T-helper 22 cell (primary cell): ENCODE measurements at places on chromosomes 5 and 9.

DNA sequence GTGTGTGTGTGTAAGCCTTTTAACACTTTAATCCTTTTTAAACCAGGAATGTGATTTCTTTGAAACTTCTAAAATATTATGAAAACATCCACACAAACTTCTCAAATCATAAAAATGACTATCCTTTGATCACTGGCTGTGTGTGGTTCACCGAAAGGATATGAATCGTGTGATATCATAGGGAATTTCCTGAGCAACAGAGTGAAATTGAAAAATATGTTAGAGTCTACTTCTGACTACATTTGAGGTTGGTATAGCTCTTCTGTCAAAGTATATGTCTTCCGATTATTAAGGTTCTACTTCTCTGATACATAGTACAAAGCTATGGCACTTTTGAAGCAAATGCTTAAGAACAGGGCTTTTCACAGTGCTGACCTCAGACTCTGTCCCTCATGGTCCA is 40.3 kb downstream of the RGMB start:
- no peak for DNase-seq

DNA sequence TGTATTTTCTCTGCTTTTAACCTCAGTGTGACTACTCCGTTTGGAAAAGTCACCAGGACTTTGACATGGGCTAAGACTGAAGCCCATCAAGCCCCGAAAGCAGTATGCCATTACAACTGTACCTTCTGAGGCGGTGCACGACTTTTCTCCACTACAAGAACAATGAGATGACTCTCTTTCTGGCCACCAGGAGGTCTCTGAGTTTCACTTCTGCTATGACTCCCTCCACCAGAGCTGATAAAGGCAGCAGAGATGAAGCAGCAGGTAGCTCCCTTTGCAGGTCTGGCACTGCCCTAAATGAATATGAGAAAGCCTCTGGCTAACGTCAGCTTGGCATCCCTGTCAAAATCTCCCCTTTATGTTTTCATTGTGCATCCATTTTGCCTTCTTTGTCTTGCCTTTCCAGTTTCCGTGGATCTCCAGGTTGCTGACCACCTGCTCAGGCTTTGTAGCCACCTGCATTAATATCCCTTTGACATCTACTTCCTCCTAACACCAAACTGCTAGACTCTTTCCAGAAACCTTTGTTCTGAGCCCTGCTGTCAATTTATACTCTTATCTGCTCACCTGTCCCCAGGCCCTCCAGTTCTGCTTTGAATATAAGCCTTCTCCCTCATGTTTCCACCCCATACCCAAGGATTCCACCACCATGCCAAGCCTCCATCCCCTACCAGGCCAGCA is 221.7 kb downstream of the ZNF608 start:
- DNase-seq = no peak

DNA sequence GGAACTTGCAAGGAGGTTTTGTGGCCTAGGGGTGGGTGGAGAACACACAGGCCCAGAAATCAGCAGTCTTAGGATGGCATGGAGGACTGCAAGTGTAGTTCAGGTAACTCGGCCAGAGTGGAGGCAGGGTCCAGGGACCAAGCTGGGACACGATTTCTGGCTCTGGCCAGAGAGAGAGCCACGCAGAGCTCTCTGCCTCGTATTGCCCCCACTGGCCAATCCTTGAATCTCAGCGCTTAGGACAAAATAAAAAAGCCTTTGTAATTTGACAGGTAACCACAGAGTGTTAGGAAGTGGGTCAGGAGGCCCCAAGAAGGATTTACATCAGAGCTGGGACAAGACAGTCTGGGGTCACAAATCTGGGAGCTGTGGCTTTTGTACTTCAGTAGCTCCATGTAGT is 11.7 kb downstream of the MAP3K1 start:
- no peak for DNase-seq

GRCh38 chr5:6656680-6657079 is 23.4 kb downstream of the SRD5A1 start:
- DNase-seq = no peak

DNA sequence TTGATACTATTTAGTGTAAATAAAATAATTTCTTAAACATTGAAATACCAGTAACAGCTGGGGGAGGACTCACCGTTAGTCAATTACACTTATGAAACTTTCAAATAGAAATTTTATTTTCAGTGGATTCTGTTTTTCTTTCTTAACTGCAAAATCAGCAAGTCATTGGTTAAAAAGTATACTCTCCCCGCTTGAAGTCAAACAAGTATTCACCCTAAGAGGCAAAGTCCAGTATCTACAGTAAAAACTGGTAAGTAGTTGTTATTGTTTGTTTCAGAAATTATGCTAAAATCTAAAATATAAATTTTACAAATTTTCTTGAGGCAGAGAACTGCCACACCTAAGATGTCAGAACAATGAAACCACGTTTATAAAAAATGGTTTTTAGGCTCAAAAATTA is 22.4 kb downstream of the NREP start:
- DNase-seq = no peak

- DNase-seq = no peak
Measured at GRCh38 chr5:96343094-96343493, 90.0 kb downstream of the PCSK1 start.

- DNase-seq = no peak
Measured at GRCh38 chr5:36680066-36680465, 73.7 kb downstream of the SLC1A3 start.

DNA sequence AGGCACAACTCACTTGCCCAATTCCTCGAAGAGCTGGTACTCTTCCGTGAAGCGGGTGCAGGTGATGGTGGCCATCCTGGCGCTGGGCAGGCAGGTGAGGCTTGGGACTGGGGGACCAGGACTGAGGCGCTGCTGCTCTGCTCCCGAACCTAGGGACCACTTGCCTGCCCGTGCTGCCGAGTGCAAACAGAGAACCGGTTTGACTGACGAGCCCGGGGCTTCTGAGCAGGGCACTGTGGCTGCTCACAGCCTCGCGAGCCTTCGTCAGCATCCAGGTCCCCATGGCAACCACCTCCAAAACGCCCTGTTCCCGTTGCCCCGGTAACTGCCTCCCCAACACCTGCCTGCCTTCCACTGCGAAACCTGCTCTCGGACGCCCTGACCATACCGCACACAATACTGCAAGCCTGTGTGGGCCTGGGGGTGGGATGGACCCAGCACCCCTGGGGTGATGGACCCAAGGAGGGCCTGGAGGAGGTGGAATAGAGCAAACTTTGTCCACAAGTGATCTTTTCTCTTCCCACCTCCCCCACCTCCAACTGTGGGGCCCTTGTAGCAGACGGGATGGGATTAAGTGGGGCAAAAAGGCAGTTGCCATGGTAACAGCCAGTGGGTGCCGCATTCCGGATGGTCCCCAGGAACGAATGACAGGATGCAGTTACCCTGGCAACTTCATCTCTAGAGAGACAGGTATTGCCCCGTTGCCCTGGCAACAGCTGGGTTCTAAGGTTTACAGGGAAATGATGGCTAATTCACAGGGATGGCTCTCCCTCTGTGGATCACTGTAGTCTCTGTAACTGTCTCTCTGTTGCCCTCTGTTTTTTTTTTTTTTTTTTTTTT is at the start of gene CAMK2A:
Gene CAMK2A, minus strand, starts transcription at position 223 of the 840 bp plus-strand sequence. Its CDS starts 148 bp downstream, at position 75.
- no peak for DNase-seq

- no peak for DNase-seq
Measured at GRCh38 chr9:129570450-129571297, 50.2 kb downstream of the C9orf50 start.

DNA sequence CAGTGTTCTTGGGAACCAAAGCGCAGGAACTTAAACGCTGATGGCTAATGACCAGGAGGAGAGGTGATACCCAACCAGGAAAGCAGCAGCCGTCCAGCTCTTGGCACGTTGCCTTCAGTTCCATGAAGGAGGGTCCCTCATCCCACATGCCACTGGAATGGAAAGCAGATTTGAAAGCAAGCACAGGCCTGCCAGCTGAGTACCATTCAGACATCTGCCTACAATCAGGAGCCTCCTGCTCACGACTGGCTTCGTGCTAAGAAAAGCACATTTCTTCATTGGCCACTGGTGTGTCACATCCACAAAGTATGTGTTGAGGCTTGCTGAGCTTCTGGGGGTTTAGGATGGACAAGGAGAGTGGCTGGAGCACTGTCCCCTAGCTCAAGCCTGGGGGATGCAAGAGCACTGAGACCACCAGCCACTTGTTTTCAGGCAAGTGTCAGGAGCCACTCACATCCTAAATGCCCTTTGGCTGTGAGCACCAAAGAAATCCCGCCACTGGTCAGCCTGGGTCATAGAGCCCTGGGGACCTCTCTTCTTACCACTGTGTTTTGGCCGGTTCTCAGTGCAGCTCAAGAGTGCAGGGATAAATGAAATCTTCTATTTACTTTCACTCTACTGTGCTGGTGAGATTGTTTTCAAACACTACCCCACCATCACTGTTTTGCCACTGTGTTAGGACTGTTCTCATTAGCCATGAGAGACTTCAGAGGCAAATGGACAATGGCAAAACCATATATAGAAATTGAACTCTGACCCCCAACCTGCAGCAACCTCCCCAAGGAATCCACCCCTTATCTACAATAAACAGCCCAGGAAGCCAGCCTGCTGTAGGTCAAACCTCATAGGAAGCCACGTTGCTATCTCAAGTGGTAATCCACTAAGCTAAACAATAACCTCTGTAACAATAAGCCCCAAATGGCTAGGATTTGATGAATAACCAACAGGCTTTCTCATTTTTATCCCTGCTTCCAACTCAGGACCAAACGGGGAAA is 58.3 kb downstream of the MTX3 start:
- DNase-seq = no peak

DNA sequence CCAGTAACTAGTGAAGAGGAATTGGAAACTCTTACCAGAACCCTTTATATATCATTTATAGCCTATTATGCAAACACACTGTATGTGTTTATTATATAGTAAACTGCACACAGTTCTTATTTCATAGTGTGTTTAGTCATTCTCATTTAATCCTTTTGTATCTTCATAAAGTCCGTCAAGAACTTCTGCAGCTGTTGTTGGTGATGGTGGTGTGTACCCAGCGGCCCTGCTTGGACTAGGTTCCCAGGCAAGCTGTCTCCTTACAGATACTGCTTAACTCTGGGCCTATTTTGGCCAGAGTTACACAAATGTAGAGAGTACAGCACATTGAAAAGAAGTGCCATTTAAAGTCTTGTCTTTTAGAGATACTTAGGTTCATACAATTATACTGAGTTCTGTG is 231.9 kb downstream of the NDUFS4 start:
- DNase-seq = no peak

DNA sequence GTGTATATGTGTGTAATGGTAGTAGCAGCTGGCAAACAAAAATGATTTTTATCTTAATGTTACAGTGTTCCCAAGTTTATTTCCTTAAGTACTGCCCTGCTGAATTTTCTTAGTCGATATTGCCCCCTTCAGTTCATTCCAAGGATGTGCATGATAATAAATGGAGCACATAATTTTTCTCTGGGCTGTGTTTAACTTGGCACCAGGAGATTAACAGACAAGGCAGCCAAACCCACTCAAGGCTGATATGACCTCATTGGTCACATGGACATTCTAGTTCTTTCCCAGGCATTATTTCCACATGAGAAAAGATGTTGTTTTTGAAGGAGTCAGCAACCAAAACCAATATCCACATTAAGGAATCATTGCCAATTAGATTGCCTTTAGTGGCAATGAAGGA is 61.8 kb downstream of the COX7C start:
- no peak for DNase-seq

GRCh38 chr5:177302354-177303110 is 987 bp downstream of the RAB24 start:
- no peak for DNase-seq

GRCh38 chr5:72817076-72817481 is 618 bp downstream of the TNPO1 start:
- no peak for DNase-seq
